Left hindlimb (tissue), 1 donor: ENCODE measurements at places on chromosomes 1 and 21.

GRCh38 chr1:158180741-158181576, at the start of gene CD1D:
Gene CD1D, plus strand, starts transcription at chr1:158180895. Its CDS starts 207 bp downstream, at chr1:158181102.
- DNase-seq: peak; percentile 52

DNA sequence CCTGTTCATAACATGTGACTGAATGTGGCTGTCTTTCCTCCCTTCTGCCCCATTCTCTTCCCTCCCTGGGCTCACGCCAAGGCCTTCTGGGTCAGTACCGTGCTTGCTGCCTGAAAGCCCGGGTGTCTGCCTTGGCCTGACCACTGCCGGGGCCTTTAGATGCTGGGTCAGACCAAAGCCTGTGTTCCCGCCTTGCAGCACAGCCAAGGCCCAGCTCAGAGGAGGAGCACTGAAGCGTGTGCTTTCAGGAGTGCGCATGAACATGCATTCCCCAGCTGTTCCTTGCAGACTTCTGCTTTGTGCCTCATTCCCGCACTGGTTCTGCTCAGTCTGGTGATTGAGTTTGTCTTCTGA, 27.0 kb upstream of the SARS1 start:
- DNase-seq: no peak

DNA sequence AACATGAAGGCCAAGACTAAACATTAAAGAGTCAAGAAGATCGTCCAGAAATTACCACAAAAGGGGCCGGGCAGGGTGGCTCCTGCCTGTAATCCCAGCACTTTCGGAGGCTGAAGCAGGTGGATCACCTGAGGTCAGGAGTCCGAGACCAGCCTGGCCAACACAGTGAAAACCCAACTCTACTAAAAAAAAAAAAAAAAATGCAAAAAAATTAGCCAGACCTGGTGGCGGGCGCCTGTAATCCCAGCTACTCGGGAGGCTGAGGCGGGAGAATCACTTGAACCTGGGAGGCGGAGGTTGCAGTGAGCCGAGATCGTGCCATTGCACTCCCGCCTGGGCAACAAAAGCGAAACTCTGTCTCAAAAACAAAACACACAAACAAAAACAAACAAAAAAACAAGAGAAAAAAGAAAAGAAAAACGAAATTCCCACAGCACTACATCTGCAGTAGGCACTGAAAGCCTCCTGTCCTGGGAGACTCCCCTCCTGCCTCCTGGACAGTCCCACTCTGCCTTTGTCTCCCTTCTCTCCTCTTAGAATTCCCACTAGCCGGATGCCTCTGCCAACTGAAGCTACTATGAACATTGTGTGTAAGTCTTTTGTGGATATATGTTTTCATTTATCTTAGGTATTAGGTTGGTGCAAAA, 17.7 kb upstream of the RIPK4 start:
- DNase-seq: no peak

GRCh38 chr1:187110351-187110750, 281.6 kb downstream of the PLA2G4A start:
- DNase-seq: no peak

DNA sequence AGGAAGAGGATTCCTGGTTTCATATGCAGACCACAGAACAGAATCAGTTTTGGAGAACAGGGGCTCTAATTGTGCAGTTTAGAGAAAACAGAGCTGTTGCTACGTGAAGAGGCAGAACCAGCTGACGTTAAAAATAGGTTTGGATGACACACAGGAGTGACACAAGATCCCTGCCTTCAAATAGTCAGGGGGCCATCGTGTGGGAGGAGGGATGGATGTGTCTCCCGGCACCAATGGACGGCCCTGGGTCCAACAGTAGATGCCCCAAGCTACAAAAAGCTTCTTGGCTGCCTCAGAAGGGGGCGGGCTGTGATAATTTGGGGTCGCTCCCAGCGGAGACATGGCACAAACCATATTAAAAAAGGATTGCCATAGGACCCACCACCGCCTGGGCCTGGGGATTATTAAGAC, 87.8 kb downstream of the MRPL37 start:
- DNase-seq: no peak

- no peak for DNase-seq
Observed at GRCh38 chr1:37472994-37473393, 1.4 kb upstream of the ZC3H12A start.

DNA sequence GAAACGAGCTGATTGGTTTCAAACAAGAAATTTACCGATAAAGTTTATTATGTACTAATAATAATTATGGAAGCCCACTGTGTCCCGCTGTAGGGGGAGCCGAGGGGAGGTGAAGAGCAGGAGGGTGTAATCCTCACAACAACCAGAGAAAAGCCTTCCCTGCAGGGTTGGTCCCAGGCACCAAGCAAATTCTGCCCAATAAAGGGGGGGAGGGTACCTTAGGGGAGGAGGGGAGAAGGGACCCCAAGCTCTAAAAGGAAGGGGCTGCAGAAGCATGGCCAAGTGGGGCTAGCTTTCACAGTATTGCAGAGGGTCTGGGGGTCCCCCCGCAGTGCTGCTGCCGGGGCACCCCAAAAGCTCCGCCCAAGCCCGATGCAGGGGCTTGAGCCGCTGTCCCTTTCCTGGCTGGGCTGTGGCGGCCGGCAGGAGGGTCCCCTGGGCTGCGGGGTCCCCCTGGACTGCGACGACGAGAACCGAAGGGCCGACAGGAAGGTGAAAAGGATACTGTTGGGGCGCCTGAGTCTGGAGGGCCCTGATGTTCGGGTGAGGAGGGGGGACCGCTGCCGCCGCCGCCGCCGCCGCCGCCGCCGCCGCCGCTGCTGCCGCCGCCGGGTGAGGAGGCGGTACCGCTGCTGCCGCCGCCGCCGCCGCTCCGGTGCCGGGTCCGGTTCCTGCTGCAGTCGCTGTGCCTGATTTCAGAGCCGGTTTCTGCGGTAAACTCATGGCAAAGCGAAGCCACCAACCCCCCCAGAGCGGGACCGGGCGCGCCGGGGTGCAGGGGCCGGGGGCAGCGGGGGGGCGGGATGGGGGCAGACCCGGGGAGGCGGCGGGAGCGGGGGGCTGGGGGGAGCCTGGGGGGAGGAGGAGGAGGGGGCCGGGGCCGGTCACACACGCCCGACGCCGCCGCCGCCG, 771 bp downstream of the EIF4G3 start:
- peak; percentile 59 for DNase-seq

DNA sequence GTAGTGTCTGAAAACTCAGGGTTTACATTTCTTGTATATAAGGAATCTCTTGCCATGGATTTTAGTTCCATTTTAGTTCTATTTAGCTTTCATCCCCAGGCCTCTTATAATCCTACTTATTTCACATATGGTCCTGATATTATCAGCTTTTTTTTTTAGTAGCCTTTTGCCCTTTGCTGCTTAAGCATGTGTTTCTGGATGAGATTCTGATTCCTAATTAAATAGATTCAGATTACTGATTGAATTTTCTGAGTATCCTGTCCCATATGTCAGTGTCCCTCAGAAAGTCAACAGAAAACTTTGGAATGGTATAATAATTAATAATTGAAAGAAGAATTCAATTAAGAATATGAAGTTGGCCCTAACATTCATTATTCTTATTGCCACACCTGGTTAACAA, 134.7 kb upstream of the HOOK1 start:
- no peak for DNase-seq

DNA sequence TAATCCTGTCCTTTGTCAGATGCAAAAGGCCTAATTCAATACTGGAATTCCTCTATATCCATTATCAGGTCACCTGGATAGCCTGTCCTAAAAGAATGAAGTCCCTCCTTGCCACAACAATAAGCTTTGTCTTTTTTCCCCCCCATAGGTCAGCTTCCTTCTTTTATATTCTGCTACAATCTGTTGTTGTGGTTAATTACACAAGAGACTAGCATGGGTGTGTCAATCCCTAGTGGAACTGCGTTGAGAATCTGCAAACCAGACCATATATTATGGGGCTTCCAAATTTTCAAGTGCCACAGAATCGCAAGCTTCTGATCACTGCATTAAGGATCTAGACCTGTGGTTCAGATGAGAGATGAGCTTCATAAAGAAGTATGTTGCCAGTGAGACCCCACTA, 349.6 kb downstream of the SMYD3 start:
- no peak for DNase-seq

DNA sequence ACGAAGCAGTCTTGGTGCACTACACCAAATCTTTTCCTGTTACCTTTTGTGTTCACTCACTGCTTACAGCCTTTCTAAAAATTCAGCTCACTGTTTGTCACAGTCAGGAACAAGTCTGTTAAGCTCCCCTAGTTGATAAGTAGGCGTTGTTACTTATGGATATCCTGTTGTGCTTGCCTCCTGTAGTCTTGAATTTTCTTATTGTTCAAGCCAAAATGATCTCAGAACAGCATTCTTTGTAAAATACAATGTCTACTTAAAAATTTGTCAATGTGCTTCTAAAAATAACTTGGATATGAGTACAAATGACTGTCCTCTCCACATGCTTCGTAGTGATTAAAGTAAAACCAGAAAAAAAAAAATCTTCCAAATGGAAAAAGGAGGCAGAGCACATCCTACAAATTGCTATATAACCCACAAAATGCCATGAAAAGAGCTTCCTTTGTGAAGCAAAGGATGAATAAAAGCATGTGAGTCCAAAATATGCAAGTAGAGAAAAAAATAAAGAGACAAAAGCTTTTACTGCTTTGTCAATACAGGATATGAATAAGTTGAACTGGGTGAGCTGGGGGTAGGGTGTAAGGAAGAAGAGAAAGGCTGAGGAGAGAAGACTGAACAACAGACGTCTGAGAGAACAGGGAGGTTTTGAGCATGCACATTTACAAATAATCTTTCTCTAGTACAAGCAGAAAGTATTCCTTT, 228.9 kb upstream of the ADGRL4 start:
- no peak for DNase-seq

- DNase-seq: no peak
Observed at GRCh38 chr1:164693564-164694359, 134.8 kb downstream of the PBX1 start.

DNA sequence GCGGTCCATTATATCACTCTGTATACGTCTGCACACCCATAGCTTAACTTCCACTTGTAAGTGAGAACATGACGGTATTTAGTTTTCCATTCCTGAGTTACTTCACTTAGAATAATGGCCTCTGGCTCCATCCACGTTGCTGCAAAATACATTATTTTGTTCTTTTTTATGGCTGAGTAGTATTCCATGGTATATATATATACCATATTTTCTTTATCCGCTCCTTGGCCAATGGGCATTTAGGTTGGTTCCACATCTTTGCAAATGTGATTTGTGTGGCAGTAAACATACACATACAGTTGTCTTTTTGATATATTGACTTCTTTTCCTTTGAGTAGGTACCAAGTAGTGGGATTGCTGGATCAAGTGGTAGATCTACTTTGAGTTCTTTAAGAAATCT, 245.1 kb downstream of the NFIA start:
- no peak for DNase-seq

GRCh38 chr1:227422581-227422980, 104.3 kb upstream of the CDC42BPA start:
- no peak for DNase-seq

- no peak for DNase-seq
Observed at GRCh38 chr1:56758135-56758534, 61.1 kb downstream of the FYB2 start.

- no peak for DNase-seq
Observed at GRCh38 chr1:41151846-41152245, 90.3 kb downstream of the SCMH1 start.

- DNase-seq: no peak
Observed at GRCh38 chr21:37758982-37759381, 157.3 kb downstream of the KCNJ6 start.

DNA sequence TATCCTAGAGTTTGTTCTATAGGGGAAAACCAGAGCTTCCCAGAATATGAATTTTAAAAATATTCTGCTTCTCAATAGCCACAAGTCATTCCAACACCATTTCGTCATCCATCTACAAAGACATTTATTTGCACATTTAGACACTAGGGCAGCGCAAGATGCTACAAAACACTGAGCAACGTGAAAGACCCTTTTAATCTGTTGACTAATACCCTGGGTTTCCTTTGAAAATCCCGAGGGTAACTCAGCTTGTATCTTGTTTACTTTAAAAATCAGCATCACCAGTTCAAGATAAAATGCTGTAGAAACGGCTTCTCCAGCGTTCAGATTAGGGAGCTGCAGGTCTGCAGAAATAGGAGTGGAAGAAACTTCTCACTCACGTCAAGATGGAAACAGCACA, 13.5 kb downstream of the PDPN start:
- no peak for DNase-seq

GRCh38 chr1:204152310-204153044, 633 bp upstream of the ETNK2 start:
- DNase-seq: no peak

DNA sequence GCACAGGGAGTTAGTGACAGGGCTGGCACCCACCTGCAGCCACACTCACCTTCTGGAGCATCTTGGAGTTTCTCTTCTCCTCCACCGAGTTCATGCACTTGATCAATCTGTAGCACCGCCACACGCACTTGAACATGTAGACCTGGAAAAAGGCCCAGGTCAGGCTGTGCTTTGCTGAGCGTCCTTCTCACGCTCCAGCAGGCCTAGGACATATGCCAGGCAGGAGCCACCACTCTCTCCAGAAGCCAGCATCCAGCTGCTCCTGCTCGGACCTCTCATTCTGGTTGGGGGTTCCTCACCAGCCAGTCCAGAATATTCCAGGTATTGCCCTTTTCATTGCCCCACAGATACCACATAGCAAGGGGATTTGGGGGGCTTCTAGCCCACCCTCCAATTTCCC, 11.7 kb upstream of the MATN1 start:
- DNase-seq: no peak

DNA sequence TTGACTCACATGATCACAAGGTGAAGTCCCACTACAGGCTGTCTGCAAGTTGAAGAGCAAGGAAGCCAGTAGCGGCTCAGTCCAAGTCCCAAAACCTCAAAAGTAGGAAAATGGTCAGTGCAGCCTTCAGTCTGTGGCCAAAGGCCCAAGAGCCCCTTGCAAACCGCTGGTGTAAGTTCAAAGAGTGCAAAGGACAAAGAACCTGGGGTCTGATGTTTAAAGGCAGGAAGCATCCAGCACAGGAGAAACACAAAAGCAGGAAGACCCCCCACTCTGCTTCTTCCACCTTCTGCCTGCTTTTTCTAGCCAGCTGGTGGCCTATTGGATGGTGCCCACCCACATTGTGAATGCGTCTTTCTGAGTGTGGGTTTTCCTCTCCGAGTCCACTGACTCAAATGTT, 2222.6 kb downstream of the MRPL39 start:
- no peak for DNase-seq

DNA sequence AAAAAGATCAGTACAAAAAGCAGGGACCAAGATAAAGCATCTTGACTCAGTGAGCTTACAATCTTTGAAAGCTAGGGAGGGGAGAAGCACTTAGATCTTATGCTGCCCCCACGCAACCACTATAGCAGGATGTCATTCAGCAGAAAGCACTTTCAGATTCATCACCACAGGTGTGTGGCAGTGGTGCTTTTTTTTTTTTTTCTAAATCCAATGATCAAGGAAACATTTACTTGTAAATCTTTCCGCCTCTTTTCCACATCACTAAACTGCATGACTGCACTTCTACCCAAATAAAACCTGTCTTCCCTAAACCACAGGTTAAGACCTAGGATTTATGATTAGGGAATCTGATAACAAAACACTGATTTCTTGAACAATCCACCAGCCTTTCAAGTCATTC, 154.8 kb downstream of the SLC45A1 start:
- no peak for DNase-seq

GRCh38 chr1:161866241-161866640, 100.1 kb downstream of the ATF6 start:
- DNase-seq: no peak
